ENCODE measurements at places on chromosomes 13 and 19. TPM values are rescaled to one million over a fixed set of nuclear protein-coding genes. Genes with fewer than 3 reads are reported as not detected.

The NECTIN2 gene
- 72.9 TPM for total RNA-seq

- no peak for DNase-seq
- peak overlapping the region; percentile 87 for H3K27ac ChIP-seq
- H3K4me3 ChIP-seq, result peak overlapping the region; percentile 32
- no peaks in the 10 kb centered on the region for H3K27me3 ChIP-seq
- H3K36me3 ChIP-seq, result no peaks in the 10 kb centered on the region
- peaks cover 43% of the 10 kb centered on the region for H3K4me1 ChIP-seq
Measured at GRCh38 chr13:110388108-110388943, 81.2 kb downstream of the COL4A2 start.

- no peak overlapping the region for H3K4me3 ChIP-seq
- H3K27me3 ChIP-seq, result no peaks in the 10 kb centered on the region
- no peaks in the 10 kb centered on the region for H3K36me3 ChIP-seq
- no peaks in the 10 kb centered on the region for H3K4me1 ChIP-seq
- DNase-seq, result no peak
Measured at GRCh38 chr13:34223984-34224383, 406.0 kb downstream of the RFC3 start.

- H3K4me1 ChIP-seq, result no peaks in the 10 kb centered on the region
- H3K4me3 ChIP-seq, result no peak overlapping the region
- H3K36me3 ChIP-seq, result no peaks in the 10 kb centered on the region
Measured at GRCh38 chr13:60850526-60850925, 453.5 kb downstream of the TDRD3 start.

- no peak for DNase-seq
- peaks cover 13% of the 10 kb centered on the region for H3K4me1 ChIP-seq
- H3K27ac ChIP-seq, result no peak overlapping the region
- no peaks in the 10 kb centered on the region for H3K27me3 ChIP-seq
- H3K4me3 ChIP-seq, result no peak overlapping the region
Measured at GRCh38 chr19:30453743-30454142, 81.6 kb downstream of the ZNF536 start.

DNA sequence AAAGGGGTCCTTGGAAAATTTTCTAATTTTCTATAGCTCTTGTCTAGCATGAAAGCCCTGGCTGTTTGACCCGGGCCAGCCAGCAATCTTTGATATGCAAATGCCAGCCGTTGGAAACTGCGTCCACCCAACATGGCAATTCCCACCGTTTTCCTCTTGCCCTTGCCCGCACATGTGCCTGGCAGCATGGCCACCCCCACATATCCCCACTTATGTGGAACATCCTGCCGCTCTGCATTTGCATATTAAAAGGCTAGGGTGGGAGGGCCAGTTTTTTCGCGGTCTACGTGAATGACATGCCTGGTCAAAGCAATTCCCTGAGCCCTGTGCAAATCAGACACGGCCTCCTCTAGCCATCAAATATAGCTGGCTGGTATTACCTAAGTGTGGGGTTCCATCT is 110.3 kb upstream of the TDRD3 start:
- no peaks in the 10 kb centered on the region for H3K4me1 ChIP-seq
- no peaks in the 10 kb centered on the region for H3K27me3 ChIP-seq
- H3K27ac ChIP-seq, result no peak overlapping the region
- H3K4me3 ChIP-seq, result no peak overlapping the region

- H3K36me3 ChIP-seq, result no peaks in the 10 kb centered on the region
- no peak overlapping the region for H3K4me3 ChIP-seq
- peaks cover 31% of the 10 kb centered on the region for H3K4me1 ChIP-seq
- no peaks in the 10 kb centered on the region for H3K27me3 ChIP-seq
- no peak for DNase-seq
Measured at GRCh38 chr19:35044317-35045117, 3.0 kb downstream of the HPN start.

The USHBP1 gene
- 20.4 TPM for total RNA-seq

GRCh38 chr13:31184981-31185645 is 14.7 kb upstream of the B3GLCT start:
- no peaks in the 10 kb centered on the region for H3K4me1 ChIP-seq
- H3K27me3 ChIP-seq, result no peaks in the 10 kb centered on the region

The GTF3A gene
- total RNA-seq, result 142 TPM

DNA sequence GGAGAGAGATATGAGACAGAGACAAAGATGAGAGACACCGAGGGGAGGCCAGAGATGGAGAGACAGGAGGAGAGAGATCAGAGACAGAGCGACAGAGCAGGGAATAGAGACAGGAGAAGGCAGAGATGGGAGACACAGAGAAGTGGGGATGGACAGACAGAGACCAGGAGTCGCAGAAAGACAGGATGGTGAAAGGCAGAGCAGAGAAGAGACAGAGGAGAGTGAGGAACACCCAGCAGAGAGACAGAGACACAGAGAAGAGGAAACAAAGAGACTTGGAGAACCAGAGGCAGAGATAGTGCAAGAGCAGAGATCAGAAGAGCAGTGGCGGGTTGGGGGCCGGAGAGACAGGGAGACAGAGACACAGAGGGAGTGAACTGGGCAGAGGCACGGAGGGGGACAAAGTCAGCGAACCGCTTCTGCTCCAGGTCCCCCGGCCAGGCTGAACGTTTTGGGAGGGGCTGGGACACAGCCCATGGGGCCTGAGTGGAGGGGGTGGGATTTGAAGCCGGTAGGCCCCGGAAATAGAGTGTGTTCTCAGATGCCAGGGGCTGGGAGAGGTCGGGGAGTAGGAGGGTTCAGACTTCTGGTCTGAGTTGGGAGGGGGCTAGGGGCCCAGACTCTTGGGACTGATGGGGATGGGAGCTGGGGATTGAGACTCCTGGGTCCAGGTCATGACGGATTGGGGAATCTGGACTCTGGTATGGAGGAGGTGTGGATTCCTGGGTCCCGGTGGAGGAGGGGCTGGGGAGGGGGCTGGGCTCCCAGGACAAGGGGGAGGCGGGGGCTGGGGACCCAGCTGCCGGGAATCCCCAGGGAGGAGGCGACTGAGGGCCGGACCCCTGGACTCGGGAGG is 654 bp downstream of the ZNF579 start:
- H3K4me1 ChIP-seq, result peaks cover 23% of the 10 kb centered on the region
- H3K27me3 ChIP-seq, result no peaks in the 10 kb centered on the region
- peak overlapping the region; percentile 96 for H3K4me3 ChIP-seq
- H3K27ac ChIP-seq, result peak overlapping the region; percentile 96
- DNase-seq, result no peak

The RFXAP gene
- total RNA-seq, result 7.4 TPM

The SCAF1 gene
- 20.4 TPM for total RNA-seq

GRCh38 chr13:112990783-112991182 is 21.8 kb downstream of the MCF2L start:
- H3K27me3 ChIP-seq, result no peaks in the 10 kb centered on the region
- no peaks in the 10 kb centered on the region for H3K4me1 ChIP-seq
- H3K4me3 ChIP-seq, result no peak overlapping the region

- H3K4me3 ChIP-seq, result no peak overlapping the region
- peaks cover 6% of the 10 kb centered on the region for H3K36me3 ChIP-seq
- H3K4me1 ChIP-seq, result no peaks in the 10 kb centered on the region
- no peaks in the 10 kb centered on the region for H3K27me3 ChIP-seq
Measured at GRCh38 chr13:24306632-24307031, 2.7 kb upstream of the C1QTNF9 start.

DNA sequence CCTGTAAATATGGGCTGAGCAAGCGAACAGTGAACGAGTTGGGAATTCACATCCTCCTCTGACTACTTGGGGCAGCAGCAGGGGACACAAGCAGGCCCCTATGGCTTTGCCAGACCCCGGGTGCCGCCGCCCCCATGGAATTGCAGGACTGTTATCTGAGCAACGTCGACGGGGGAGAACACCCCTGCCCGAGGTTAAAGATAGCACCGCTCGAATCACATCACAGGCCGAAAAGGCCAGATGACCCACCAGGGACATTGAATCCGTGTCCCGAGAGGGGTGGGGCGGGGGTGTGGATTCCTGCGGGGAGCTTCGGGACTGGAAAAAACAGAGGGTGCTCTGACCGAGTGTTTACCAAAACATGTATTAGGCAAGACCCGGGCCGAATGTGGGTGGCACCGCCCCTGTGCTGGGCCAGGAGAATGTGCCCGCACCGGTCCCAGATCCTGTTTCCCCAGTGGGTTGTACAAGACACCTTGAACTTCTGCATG is 9.1 kb downstream of the FEM1A start:
- H3K4me1 ChIP-seq, result peaks cover 25% of the 10 kb centered on the region
- no peaks in the 10 kb centered on the region for H3K27me3 ChIP-seq
- no peak for DNase-seq
- peak overlapping the region; percentile 80 for H3K27ac ChIP-seq
- no peak overlapping the region for H3K4me3 ChIP-seq

DNA sequence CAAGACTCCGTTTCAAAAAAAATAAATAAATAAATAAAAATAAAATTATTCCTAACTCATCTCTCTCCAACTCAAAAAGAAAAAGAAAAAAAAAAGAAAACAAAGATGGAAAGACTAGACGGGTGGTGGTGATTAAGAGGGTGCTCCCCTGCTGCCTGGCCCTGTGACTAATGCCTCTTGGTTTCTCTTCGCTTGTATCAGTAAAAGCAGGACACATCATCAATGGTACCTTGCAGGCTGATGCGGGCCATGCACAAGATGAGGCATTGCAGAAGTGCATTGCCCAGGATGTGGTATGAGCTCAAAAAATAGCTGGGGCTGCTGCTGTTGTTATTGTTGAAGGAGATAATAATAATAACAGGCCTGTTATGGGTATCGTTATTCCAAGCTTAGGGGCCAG is 14.6 kb downstream of the ACER1 start:
- H3K4me3 ChIP-seq, result no peak overlapping the region
- no peak overlapping the region for H3K27ac ChIP-seq
- no peak for DNase-seq
- no peaks in the 10 kb centered on the region for H3K36me3 ChIP-seq
- no peaks in the 10 kb centered on the region for H3K27me3 ChIP-seq

DNA sequence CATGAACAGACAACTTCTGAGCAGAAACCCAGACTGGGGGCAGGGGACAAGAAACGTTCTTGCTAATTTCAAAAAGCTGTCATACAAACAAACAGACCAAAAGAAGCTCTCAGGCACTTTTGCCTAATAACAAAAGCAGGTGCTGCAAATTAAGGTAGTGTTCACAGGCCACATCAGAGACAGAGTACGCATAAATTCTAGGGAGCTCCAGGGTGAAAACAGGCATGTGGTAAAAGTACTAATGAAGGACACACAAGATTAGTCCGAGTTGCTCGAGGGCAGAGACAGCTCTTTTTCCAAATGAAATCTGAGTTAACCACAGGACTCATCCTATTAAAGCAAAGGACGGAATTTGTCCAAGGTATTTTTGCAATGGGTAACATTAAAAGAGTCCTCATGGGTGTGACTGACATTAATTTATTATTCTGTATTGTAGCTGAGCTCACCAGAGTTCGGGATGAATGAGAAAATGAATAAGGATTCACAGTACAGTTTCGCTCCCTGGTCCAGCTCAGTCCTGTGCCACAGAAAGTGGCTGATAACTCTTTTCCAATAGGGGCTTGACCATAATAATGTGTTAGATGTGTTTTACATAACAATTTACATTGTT is 197.3 kb downstream of the LHFPL6 start:
- no peaks in the 10 kb centered on the region for H3K36me3 ChIP-seq
- DNase-seq, result no peak
- no peak overlapping the region for H3K27ac ChIP-seq

The SHC2 gene
- 26.0 TPM for total RNA-seq

DNA sequence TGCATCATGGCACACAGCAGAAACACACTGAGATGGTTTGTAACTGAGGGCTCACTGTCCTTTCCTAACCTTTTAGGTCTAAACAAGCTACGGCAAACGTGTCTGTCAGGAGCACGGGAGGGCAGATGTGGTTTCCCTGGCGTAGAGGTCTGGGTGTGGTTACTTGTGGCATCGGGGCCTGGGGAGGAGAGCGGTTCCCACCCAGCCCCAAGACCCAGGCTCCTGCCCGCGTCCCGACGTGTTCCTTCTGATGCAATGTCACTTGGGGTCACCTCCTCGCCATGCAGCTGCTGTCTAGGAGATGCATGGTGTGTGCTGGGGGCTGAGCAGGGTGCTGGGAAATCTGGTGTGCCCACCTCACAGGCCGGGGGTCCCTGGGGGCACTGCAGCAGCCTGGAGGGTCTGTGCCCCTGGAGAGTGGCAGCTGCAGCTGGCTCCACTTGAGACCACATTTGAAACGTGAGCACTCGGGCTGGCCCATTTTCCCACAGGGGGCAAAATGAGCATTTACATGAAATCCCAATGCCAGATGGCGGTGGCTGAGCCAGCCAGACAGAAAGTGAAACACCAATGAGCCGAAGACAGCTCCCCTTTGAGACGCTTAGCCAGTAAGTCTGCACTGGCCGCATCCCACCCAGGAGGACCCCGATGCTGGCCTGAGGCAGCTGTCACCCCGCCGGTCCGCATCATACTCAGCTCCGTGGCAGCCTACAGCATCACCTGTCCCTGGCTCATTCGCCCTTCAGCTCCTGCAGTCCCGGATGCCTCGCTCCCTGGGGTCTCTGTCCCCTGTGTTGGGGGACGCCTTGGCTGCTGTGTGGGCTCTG is 22.3 kb upstream of the MYDGF start:
- no peaks in the 10 kb centered on the region for H3K27me3 ChIP-seq
- H3K36me3 ChIP-seq, result peaks cover 90% of the 10 kb centered on the region
- H3K4me1 ChIP-seq, result peaks cover 8% of the 10 kb centered on the region
- no peak for DNase-seq
- H3K27ac ChIP-seq, result no peak overlapping the region

The IQCN gene
- 4.4 TPM for total RNA-seq

GRCh38 chr13:83831796-83832195 is 50.5 kb downstream of the SLITRK1 start:
- H3K27ac ChIP-seq, result no peak overlapping the region
- H3K4me3 ChIP-seq, result no peak overlapping the region
- no peak for DNase-seq
- H3K27me3 ChIP-seq, result no peaks in the 10 kb centered on the region

The ATP8B3 gene
- 3.2 TPM for total RNA-seq

GRCh38 chr13:113043001-113043630 is 62.5 kb upstream of the F7 start:
- H3K27ac ChIP-seq, result no peak overlapping the region
- no peaks in the 10 kb centered on the region for H3K36me3 ChIP-seq
- peaks cover 17% of the 10 kb centered on the region for H3K4me1 ChIP-seq
- DNase-seq, result no peak
- H3K27me3 ChIP-seq, result no peaks in the 10 kb centered on the region

GRCh38 chr13:56659041-56659471 is 481.7 kb upstream of the PRR20A start:
- H3K4me3 ChIP-seq, result no peak overlapping the region
- no peaks in the 10 kb centered on the region for H3K36me3 ChIP-seq
- no peak overlapping the region for H3K27ac ChIP-seq
- no peaks in the 10 kb centered on the region for H3K27me3 ChIP-seq
- no peak for DNase-seq
- no peaks in the 10 kb centered on the region for H3K4me1 ChIP-seq

GRCh38 chr13:99296398-99296797 is 10.8 kb downstream of the GPR183 start:
- no peaks in the 10 kb centered on the region for H3K4me1 ChIP-seq
- no peak for DNase-seq
- no peak overlapping the region for H3K27ac ChIP-seq
- no peak overlapping the region for H3K4me3 ChIP-seq
- no peaks in the 10 kb centered on the region for H3K27me3 ChIP-seq
